Spinal cord (tissue), 10 donors: ENCODE measurements at places on chromosomes 3 and 15. TPM values are rescaled to one million over a fixed set of nuclear protein-coding genes. Genes with fewer than 3 reads are reported as not detected.
A peak's percentile ranks its signal among the peaks of the same experiment; 100 is the strongest.

- no peak overlapping the region for H3K27ac ChIP-seq
- no peak overlapping the region for H3K4me3 ChIP-seq
- no peak for DNase-seq
- no peaks in the 10 kb centered on the region for H3K4me1 ChIP-seq
- no peaks in the 10 kb centered on the region for H3K36me3 ChIP-seq
Observed at GRCh38 chr15:93862791-93863190, 368.6 kb upstream of the MCTP2 start.

GRCh38 chr3:10366651-10367101 lies 45.8 kb upstream of the SEC13 start:
- peaks cover 24% of the 10 kb centered on the region for H3K4me1 ChIP-seq
- H3K27me3 ChIP-seq: no peaks in the 10 kb centered on the region
- H3K4me3 ChIP-seq: no peak overlapping the region
- no peak overlapping the region for H3K27ac ChIP-seq
- peak; percentile 49 for DNase-seq
- H3K36me3 ChIP-seq: peaks cover 30% of the 10 kb centered on the region

DNA sequence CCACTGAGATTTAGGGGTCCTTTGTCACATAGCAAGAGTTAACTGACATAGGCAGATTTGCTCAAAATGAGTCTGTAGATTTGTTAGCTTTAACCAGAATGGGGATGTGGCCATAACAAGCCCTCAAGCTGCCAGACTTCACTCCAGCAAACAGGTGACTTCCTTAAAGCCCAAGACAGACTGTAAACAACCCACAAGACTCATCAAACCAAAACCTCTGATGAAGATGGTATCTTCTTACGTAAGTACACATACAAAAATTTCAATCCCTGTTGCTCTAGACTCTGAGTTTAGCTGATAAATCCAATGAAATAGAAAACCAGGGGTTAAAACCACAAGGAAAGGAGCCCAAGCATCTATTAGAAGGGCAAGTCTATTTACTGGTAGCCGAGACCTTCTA lies 18.2 kb upstream of the ZBTB20 start:
- H3K36me3 ChIP-seq: no peaks in the 10 kb centered on the region
- H3K4me3 ChIP-seq: no peak overlapping the region

DNA sequence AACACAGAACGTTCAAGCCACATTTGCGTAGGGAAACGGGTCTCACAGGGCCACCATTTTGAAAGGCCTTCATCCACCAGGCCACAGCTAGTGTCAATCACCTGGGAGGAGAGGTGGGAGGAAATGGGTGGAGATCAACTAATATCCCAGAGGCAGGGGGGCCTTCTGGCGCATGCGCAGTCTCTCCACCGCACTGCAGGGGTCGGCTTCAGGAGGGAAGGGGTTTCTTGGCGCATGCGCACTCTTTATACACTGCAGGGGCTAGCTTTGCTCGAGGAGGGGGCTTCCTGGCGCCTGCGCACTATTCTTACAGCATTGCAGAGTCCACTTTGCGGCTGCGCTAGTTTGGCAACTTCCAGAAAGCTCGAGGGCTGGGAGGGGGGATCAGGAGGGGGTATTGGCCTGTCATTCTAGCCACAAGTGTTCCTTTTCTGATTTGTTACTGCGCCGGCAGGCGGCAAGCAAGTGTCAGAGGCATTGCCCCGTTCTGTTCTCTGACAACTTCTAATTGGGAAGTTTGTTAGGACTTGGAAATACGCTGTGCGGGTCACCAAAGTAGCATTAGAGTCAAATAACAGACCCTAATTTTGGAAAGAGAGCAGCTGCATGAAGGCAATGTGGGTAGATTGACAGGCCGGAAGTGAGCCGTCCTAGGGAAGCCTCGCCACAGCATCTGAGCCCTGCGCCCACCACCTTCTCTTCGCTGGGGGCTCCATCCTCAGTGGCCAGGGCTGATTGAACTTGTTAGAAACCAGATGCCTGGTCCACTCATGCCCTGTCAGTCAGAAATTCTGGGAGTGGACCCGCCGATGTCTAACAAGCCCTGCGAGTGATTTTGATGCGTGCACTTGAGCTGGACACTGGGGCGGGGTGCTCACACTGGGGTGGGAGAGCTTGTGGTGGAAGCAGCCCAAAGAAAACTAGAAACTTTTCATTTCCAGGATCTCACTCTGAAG lies 173.5 kb upstream of the NDN start:
- DNase-seq: peak; percentile 98
- no peak overlapping the region for H3K27ac ChIP-seq
- no peak overlapping the region for H3K4me3 ChIP-seq

DNA sequence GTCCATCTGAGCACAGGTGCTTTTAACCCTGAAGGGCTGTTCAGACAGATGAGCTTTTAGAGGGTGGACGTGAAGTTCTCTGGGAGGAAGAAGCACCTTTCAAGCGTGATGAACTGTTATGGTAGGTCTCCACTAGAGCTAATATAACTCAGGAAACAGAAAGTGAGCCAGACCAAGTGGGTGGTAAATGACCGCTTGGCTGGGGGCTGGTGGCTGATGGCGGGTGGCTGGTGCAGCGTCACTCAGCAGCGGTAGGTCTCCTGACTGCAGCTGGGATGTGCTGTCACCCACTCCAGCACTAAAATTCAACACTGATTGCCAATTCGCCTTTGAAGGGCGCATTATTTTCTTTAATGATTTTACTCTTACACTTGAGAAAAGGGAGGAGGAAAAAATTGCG lies 31.2 kb upstream of the LACTB start:
- H3K27ac ChIP-seq: no peak overlapping the region
- no peak overlapping the region for H3K4me3 ChIP-seq
- H3K4me1 ChIP-seq: peaks cover 24% of the 10 kb centered on the region
- DNase-seq: no peak

Gene NDUFB5
- total RNA-seq: 182 TPM

Gene IQCF5
- not detected for total RNA-seq

Gene ATP10A
- 4.6 TPM for total RNA-seq

Gene CCR8
- total RNA-seq: not detected
